Frontal cortex (tissue), 4 donors: ENCODE measurements at places on chromosomes 3 and 15. TPM values are rescaled to one million over a fixed set of nuclear protein-coding genes. Genes with fewer than 3 reads are reported as not detected.

- no peak for DNase-seq
These were observed 34.9 kb downstream of the AP3S2 start for GRCh38 chr15:89858661-89859458.

DNA sequence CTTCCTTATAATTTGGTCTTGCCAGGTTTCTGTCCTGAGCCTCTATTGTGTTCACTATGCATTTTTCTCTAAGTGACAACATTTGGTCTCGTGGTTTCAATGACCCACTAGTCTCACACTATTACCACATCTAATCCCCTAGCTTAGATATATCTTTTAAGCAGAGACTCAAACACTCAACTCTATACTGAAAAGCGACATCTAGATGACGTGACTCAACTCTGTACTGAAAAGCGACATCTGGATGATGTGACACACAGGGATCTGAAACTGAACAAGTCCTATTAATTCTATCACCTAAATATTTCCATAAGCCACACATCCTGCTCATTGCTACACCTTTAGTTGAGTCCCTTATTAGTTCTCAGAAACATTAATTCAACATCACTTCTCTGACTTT lies 141.7 kb upstream of the MBNL1 start:
- DNase-seq = no peak

DNA sequence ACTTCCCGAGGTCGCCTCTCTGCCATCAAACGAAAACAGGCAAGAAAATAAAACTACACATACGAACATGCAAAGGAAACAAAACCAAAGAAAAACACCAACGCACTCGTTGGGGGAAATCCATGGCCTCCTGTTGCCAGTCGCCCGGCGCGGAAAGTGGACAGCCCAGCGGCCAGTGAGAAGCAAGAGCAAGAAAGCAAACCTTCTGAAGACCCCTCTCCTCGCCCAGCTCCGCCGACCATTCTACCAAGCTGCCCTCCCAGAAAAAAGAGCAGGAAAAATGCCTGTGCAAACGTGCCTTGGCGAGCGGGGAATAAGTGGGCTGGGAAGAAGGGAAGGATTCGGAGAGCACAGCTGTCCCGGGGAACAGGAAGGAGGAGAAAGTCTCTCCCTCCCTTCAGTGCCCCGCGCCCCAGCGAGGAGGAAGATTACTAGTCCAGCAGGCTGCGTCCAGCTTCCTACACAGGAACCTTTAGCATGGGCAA lies 802 bp upstream of the NECTIN3 start:
- DNase-seq = no peak

- DNase-seq = no peak
These were observed 776.9 kb upstream of the ARPP21 start for GRCh38 chr3:34862456-34862855.

GRCh38 chr15:71168166-71168834 lies 53.0 kb downstream of the THSD4 start:
- no peak for DNase-seq

- DNase-seq = no peak
These were observed 54.0 kb downstream of the DUT start for GRCh38 chr15:48385031-48385830.

GRCh38 chr3:132256989-132257388 lies 60.2 kb upstream of the ACP3 start:
- no peak for DNase-seq

DNA sequence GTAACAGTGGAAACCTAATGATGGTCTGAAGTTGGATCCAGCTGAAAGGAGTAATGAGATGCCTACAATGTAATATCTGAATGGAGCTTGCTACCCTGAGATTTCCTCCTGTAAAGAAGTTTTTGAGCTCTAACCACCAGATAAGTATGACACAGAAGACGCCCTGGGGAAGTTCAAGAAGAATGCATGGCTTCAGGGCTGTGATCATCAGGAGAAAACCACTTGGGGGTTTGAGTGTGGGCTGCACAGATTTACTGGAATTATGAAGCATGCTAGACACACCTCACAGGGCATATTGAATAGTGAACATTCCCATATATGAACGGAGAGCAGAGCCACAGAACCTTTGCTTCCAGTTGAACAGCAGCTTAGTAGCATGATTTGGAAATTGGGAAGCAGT lies 10.6 kb upstream of the CCDC80 start:
- no peak for DNase-seq

GRCh38 chr3:121707531-121708273 lies 41.8 kb downstream of the GOLGB1 start:
- no peak for DNase-seq

DNA sequence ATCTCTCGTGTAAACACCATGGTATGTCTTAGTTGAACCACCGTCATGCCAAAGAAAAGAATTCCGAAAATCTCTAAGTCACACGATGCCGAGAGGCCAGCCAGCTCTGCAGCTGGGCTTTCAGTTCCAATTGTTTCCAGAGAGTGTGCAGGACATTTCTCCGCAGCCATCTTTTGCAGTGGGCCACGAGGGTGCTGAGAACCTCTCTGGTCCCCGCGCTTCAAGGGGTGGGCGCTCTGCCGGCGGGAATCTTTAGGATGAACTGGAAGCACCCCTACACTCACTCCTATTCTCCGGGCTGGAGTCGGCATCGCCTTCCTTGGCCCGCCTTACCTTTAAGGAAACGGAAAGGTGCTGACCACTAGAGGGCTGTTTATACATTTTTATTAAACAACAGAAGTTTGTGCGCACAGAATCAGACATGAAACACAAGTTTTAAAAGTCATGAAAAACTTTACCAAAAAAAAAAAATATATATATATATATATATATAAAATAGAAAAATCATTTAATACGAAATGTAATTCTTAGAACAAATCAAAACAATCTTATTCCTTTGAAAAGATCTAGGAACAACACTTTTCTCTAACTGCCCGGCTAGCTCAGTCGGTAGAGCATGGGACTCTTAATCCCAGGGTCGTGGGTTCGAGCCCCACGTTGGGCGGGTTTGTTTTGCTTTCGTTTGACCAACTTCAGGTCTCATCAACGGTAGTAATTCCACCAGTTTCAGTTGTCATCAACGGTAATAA lies 12.5 kb upstream of the MORF4L1 start:
- DNase-seq = peak; percentile 63

DNA sequence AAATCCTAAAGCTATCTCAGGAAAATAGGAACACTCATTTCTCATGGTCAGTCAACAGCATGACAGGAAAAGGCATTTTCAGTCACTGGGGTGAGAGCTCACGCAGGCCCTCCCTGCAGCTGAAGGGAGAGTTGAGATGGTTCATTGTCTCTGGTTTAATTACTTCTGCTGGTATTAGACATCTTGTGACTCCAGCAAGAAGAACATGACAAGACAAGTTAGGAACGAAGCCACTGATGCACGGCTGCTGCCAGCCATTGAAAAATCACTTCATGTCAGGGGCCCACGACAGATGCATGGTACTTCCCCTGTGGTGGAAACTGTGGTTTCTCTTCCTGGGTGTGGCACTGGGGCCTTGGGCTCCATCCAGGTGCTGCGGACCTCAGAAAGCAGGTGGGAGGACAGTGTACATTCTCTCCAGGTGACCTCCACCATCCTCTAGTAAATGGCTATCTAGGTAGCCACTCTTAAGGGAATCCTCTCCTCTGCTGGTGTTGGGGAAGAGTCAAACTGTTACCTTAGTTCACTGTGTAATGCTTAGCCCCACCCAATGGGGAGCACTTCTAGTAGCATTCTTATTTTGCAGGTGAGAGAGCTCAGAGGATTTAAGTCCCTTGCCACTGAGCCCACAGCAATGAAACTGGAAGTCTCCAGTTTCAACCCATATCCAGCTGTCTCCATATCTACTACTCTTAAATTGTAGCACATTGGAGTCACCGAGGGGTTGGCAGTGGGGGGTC lies 274.2 kb downstream of the LRTM1 start:
- no peak for DNase-seq

DNA sequence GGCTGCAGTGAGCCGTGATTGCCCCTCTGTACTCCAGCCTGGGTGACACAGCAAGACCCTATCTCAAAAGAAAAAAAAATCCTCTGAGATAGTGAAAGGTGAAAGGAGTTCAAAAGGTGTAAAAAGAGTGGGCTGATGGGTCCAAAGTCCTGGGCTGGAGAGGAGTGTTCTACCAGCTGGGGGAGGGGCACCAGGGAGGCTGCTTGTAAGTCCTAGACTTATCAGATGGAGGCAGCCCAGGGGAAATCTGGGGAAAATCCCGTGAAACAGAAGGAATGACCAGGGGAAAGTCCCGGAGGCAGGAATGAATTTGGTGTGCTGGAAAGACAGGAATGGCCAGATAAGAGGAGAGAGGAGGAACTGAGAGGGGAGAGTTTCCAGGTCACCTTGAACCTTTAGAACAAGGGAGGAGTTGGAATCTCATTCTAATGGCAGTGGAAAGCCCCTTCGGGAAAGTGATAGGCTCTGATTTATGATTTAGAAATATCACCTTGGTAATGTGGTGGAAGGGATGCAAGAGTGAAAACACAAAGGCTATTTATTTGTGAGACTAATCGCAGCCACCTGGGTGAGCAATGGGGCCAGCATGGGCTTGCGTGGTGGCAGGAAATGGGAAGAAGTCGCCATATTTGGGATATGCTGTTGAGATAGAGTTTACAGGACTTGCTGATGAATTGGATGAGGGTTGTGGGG lies 23.4 kb upstream of the PPP4R2 start:
- no peak for DNase-seq

DNA sequence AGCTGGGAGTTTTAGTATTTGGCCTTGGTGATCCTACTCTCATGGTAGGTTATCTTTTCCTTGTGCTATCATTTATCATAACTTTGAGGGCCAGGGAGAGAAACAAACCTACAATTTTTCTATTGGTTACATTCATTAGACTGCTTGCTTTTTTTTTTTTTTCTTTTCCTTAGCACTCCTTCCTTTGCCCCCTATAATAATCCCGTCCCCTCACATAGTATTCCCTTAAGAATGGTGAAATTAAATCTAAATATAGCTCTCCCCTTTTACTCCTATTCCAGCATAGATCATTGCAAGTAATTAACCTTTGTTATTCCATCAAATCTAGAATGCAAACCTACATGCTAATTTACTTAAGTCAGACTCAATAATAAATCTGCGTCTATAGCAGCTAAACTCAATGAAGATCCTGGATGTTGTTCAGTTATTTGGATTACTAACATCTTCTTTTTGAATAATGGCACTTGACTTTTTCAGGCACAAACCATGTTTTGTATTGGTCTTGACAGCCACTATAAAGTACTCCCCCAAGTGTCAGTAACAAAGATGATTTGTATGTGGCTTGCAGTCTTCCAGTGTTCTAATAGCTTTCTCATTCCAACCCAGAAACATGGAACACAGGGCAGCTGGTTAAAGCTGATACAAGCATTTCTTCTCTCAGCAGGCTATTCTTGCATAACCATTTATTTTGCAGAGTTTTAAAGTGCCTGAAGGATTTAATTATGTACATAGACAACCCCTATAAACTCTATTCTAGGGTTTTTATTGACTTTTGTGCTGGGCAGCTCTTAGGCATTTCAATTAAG lies 420.6 kb downstream of the MECOM start:
- DNase-seq = no peak

DNA sequence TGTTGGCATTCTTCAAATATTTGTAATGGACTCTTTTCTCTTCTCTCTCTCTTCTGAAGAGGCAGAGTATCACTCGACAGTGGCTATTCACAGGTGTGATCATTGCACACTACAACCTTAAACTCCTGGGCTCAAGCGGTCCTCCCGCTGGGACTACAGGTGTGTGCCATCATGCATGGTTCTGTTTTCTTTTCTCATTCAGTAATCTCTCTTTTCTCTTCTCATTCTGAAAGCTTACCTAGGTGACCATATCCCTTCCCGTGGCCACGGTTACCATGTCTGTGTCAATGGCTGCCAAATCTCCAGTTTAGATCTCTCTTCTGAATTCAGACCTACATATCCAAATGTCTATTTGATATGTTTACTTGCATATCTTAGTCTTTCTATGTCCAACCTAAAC lies 96.3 kb downstream of the SOX2 start:
- no peak for DNase-seq

RAB7A gene
- 29.8 TPM for total RNA-seq

ATP13A3 gene
- total RNA-seq = 146 TPM
